ENCODE measurements at places on chromosomes 3 and 15.

- no peak for DNase-seq
Measured at GRCh38 chr3:169146866-169147237, 516.7 kb downstream of the MECOM start.

DNA sequence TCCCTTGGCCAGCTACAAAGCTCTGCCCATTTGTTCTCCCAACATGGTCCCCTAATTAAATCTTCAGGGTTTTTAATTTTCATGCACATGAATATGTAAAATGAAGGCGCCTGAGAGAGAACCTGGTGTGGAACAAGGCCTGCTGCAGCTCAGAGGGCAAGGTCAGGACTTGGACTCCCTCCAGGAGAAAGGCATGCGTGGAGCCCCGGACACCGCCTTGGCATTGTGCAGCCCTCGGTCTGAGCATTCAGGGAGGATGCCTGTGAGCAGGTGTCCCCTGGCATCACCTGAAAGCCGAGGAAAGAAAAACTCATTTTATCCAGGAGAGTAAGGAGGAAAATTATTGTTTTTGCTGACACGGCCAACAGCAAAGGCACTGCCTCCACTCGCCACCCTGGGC lies 33.8 kb upstream of the EPHB1 start:
- DNase-seq: no peak

DNA sequence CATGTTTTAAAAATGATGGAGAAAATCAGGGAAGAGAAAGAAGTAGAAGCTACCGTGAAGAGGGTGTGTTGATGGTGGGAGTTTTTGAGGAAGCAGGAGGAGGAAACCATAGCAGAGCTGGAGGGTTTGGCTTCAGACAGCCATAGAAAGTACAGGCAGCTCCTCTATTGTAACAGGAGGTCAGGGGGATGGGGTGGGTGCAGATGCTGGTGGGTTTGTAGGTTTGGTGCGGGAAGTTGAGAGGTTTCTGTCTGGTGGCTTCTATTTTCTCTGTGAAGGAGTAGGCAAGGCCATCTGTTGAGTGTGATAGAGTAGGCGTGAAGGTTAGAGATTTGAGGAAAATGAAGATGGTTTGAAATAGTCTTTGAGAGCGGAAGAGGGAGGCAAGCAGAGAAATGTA lies 97.7 kb upstream of the TBC1D5 start:
- no peak for DNase-seq

DNA sequence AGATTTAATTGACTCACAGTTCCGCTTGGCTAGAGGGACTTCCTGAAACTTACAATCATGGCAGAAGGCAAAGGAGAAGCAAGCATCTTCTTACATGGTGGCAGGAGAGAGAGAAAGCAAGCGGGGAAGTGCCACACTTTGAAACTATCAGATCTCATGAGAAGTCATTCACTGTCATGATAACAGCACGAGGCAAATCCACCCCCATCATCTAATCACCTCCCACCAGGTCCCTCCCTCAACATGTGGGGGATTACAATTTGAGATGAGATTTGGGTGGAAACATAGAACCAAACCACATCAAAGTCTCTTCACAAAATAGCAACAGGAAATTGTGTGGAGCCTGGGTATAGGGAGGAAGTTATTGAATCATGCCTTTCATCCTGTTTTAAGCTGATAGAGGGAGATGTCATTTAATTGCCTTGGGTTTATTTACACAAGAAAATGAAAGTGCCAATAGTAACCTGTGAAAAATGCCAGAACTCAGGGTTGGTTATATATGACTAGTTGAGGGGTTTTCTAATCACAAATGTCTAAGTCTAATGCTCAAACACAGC lies 624.8 kb upstream of the LMCD1 start:
- DNase-seq: no peak

DNA sequence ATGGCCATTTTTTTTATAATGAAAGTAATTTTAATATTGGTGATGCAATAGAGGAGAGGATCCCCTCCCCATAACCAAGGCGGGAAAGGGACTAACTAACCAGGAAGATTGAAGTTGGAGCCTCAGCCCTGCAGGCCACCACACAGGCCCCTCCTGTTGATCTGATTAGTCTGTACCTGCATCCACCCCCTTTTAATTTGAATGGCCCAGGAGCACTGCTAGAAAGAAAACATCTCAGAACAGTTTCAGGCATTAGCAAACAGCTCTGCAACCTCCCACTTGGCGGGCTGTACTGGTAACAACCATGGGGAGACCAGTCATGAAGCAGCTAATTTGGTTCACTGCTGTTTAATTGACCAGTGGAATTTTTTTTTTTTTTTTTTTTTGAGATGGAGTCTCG lies 10.3 kb downstream of the CAV3 start:
- no peak for DNase-seq

DNA sequence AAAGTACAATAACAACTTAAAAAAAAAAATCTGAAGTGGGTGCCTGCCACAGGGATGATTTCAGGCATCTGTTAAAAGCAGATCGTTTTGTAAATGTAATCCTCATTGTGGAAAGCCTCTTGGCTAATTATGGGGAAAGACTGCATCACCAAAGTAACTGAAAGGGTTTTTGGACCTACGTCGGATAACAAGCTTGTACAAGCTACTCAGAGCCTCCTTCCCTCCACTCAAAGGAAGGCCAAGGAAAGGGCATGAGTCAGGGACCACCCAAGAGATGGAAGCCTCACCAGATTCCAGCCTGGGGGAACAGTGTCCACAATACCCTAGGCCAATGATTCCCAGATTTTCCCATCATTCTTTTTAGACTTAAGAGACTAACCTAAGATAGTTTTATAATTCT lies 84.3 kb downstream of the ATP1B3 start:
- DNase-seq: no peak

- no peak for DNase-seq
Measured at GRCh38 chr15:71048913-71049675, 66.2 kb upstream of the THSD4 start.

Data from stimulated activated CD4-positive, alpha-beta T cell treated with anti-CD3 and anti-CD28 coated beads, Interleukin-15, amount 100 ng/mL, for 1 hour (primary cell).